Activated CD8-positive, alpha-beta memory T cell treated with anti-CD3 and anti-CD28 coated beads for 4 hours (primary cell): ENCODE measurements at places on chromosomes 1 and 21.
A peak's percentile ranks its signal among the peaks of the same experiment; 100 is the strongest.

- DNase-seq = no peak
Measured at GRCh38 chr1:104466068-104466467, 716.4 kb downstream of the AMY1C start.

GRCh38 chr1:91730801-91731732, 154.9 kb downstream of the TGFBR3 start:
- DNase-seq = no peak

DNA sequence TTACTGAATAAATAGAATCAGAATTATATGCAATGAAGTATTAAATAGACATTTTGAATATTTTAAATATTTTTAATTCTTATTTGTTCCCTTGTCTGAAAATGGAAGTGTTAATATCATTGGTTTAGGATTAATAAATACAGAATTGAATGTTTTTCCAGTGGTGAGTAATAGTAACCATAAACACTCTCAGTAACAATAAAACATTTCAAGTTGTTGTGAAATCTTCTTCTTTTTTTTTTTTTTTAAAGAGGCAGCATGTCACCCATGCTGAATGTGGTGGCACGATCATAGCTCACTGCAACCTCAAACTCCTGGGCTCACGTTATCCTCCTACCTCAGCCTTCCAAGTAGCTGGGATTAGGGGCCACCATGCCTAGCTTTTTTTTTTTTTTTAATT, 86.2 kb upstream of the ZBTB18 start:
- DNase-seq = no peak

- no peak for DNase-seq
Measured at GRCh38 chr21:31222142-31222541, 121.9 kb downstream of the TIAM1 start.

DNA sequence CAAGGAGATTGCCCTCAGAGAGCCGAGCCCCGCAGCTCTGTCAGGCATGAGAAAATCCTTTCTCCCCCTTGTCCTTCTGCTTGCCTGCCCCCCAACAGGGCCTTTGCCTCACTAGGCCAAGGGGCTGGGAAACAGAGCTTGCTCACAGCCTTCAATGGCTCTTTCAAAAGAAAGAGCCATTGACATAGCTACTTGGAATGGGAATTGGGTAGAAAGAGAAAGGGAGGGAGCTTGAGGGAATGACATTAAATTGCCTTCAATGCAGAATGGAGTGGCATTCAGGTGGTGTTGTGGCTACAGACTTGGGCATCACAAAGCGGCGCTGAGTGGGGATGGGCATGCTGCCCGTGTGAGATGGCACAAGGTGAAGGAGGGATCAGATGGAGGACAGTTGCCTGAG, 13.2 kb downstream of the SYT11 start:
- DNase-seq = no peak

DNA sequence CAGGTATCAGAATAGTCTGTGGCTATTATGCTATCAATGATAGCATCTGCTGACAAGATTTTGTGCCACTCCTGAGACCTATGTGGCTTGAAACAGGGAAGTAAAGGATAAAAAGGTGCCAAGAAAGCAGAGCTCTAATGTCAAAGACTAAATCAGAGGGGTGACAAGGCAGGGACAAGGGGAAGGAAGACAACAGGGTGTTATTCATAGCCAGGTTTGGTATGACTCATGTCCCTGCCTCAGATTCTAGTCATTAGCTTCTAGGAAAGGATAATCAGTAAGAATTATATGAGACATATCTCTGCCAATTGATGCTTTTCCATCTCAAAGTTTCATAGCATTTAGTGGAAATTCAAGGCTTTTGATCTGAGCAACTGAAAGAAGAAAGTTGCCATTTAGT, 31.8 kb upstream of the PLD5 start:
- no peak for DNase-seq

DNA sequence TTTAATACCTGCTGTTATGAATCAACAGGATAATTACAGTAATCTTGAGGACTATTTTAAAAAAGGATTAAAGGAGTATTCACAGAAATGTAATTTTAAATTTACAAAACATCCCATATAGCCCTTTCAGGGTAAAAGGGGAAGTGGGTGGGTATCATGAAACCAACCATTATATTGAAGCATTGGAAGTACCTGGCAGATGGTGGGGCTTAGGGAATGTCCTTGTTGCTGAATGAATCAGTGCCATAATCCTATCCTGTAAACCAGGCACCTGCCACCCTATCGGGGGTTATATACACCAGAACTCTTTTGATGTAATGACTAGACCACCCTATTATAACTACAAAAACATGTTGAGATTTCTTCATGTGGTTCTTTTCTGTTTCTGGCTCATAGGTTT, 30.4 kb downstream of the CDC14A start:
- no peak for DNase-seq

GRCh38 chr1:222038971-222039370, 297.1 kb upstream of the DUSP10 start:
- no peak for DNase-seq

- no peak for DNase-seq
Measured at GRCh38 chr1:187871177-187871845, 1042.6 kb downstream of the PLA2G4A start.

DNA sequence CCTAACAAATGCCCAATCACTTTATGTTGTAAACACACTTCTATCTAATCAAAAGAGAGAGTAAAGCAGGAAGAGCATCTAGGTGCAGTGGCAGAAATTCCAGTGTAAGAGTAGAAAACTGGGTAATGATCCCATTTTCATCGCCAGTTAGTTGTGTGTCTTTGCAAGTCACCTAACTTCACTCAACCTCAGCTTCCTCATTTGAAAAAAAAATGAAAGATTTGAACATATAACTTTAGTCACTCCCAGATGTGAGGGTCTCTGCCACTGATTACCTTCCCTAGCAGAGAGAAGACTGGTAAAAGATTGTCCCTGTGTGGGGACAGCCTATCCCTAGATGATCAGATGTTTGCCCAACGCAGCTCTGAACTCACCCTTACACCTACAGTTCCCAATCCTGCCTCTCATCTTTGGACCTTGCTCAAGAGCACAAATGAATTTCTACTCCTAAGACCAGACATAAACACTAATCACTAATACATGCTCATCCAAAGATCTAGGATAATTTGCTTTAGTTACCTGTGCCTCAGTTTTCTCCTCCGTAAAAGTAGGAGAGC, 25.2 kb upstream of the DUSP23 start:
- DNase-seq = no peak

DNA sequence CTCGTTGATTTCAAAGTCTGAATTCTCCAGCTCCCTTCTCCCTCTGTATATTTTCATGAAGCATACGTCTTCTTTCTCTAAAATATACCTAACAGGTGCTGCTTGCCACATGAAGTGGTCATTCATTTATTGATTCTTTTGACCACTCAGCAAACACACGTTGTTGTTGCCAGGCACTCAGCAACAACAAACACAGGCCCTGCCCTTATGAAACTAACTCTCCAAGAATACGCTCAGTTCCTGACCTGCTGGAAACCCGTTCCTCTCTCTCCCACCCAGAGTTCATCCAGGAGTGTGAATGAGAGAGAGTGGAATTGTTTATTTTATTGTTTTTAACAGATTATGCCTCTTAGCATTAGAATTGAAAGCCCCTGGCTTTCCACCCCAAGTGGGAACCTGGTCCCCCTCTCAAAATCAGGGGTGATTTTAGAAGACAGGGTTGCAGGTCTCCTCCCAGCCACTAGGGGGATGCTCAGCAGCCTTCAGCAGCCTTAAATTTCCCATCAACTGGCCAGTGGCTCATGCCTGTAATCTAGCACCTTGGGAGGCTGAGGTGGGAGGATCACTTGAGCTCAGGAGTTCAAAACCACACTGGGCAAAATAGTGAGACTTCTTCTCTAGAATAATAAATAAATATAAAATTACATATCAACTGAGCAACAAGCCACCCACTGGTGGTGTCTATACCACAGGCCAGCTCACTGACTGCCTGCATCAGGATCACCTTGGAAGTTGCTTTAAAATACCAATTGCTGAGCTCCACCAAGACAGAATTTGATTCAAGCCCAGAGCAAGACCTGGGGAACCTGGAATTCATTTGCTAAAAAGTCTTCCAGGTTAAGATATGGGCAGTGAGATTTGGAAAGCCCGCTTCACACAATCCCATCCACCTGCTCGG, 181.0 kb upstream of the KLHDC7A start:
- DNase-seq = no peak

DNA sequence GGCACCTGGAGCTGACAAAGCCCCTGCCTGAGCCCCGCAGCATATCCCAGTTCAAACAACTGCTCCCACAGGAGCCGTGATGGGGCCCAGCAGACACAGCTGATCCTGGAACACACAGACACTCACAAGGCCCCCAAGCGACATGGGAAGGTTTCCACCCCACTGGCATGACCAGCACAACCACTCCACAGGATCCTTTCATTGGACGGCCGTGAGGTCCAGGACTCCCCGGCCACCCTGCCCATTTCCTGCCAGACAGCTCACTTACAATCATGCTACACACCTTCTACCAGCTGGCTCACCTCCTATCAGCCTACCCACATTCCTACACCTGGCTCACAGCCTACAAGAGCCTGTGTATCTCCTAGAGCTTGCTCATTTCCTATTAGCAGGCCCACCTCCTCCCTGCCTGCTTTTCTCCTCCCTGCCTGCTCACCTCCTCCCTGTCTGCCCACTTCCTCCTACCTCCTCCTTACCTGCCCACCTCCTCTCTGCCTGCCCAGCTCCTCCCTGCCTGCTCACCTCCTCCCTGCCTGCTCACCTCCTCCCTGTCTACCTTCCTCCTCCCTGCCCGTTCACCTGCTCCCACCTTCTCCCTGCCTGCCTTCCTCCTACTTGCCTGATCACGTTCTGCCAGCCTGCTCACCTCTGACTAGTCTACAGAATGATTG, 73.9 kb downstream of the MATN1 start:
- no peak for DNase-seq

- DNase-seq = no peak
Measured at GRCh38 chr1:191290441-191290840, 812.8 kb upstream of the BRINP3 start.

DNA sequence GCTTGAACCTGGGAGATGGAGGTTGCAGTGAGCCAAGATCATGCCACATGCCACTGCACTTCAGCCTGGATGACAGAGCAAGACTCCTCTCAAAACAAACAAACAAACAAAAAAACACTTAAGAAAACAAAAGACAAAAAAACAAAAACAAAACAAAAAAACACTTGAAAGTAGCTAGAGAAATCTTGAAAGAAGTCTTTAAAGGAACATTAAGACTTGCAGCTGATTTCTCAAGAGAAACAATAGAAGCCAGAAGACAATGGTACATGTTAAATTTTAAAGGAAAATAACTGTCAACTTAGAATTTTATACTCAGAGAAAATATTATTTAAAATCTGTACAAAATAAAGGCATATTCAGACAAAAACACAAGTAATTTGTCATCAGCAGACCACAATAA, 71.3 kb downstream of the HLX start:
- DNase-seq = no peak

DNA sequence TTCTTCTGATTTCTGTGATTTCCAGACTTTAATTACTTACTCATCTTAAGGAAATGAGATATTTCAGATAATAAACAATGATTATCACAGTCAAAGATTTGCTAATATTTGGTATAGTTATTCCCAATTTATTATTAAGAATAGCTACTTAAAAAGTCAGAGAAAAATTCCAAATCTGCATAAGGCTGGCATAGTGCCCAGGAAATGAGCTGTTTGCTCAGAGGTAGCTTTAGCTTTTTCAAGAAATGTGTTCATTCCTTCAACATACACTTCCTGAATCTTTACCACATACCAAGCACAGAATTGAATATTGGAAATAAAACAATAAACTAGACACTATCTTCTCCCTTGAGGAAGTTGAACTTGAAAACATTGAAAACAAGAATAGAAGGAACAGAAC, 44.3 kb upstream of the KCNK1 start:
- no peak for DNase-seq

- DNase-seq = peak; percentile 56
Measured at GRCh38 chr1:43836267-43836951, 97.2 kb upstream of the ARTN start.

DNA sequence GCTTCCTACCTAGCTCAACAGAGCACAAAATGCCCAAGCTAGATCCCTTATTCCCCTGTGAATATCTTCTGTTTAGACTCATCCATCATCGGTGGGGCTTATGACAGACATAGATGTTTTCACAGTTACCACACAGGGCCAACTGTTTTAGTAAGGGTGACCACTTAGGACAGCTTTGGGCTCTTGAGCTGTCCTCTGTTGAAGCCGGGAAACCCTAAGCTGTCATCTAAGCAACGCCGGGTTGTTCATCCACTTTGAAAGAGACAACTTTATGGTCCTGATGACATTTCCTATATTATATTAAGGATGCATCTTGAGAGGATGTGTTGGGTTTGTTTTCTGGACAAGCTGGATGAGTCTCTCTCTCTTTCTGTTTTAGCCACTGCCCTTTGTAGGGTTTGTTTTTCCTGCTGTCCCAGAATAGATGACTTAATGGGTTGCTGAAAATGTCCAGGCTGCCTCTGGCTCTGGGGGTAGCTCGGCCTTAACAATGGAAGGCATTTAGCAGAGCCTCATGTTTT, 110.5 kb upstream of the UBE2U start:
- DNase-seq = no peak

DNA sequence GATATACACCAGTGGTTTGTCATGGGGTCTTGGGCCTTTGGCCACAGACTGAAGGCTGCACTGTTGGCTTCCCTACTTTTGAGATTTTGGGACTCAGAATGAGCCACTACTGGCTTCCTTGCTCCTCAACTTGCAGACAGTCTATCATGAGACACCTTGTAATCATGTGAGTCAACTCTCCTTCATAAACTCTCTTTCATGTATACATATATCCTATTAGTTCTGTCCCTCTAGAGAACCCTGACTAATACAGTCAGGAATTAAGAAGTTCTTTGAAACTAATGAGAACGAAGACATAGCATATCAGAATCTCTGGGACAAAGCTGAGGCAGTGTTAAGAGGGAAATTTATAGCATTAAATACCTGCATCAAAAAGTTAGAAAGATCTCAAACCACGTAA, 110.8 kb downstream of the SLC5A9 start:
- DNase-seq = no peak

DNA sequence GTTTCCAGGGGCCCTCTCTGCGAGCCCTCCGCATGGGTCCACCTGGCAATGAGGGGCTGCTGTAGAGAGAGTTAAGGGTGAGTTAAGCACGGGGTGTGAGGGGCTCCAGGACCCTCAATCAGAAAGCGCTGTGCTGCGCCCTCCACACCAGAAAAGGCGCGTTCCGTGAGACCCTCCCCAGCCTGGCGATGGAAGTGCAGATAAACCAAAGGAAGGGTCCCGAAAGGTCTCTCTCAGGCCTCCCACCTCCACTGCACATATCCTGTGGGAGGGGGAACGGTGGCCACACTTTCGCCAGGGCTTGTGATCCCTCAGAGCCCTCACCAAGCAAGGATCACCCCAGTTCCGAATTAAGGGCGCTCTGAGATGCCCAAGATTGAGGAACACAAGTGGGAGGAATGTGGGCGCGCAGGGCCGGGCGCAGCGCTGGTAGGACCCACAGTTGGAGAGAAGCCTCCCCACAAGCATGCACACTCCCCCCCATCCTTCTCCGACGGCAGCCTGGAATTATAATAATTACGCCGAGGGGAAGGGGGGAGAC, 1.1 kb downstream of the WNT3A start:
- no peak for DNase-seq

DNA sequence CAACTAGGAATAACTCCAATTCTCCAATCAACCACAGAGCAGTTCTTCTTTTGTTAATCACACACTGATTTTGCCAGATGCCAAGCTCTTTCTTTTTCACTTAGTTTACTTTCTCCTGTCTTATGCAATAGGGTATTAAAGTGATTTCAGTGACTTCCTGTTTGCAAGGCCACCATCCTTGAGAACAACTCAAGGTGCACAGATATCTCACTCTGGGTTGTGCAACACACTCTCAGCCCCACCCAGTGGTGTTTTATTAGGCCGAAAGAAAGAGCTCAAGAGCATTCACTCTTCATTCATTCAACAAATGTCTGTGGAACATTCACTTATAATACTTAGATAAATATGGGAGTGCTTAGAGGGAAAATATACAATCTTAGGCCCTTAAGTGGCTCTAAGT, 352.5 kb downstream of the ZNF326 start:
- no peak for DNase-seq
